Lung microvascular endothelial cell (primary cell): ENCODE measurements at places on chromosomes 7 and 10. TPM values are rescaled to one million over a fixed set of nuclear protein-coding genes. Genes with fewer than 3 reads are reported as not detected.

DNA sequence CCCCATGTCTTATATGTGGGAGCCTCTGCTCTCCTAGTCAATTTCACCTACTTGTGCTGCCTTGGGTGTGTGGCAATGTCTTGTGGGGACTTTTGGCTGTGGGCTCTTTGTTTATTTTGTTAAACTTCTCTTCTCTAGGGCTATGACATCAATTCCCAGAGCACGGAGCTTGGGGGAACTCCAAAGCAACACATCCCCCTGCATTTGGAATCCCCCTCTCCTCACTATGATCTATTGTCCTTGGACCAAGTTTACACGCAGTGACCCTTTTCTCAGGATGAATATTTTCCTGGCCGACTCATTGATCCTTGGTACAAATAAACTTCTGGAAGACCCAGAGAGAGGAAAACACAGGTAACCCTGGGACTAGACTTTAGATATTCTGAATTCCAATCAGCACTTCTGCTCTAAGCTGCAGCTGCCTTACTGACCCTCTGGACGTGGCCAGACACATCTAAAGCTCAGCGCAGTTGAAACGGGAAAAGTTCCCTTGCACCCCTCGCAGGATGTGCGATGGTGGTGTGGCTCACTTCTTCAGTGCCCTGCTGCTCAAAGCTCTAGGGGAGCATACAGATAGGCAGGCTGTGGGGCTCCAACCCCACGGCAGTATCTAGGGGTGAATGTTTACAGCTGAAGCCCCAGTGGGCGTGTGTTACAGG, 110.8 kb downstream of the TMEM178B start:
- DNase-seq = no peak

GRCh38 chr10:47330804-47331203, 8.6 kb downstream of the GDF2 start:
- no peak for DNase-seq

- no peak for DNase-seq
Measured at GRCh38 chr7:150938566-150938965, 39.6 kb downstream of the KCNH2 start.

CNPY4 gene
- total RNA-seq = 23.1 and 26.2 TPM in 2 replicates
